ENCODE measurements at places on chromosomes 1 and 21.
A peak's percentile ranks its signal among the peaks of the same experiment; 100 is the strongest.

- no peak for DNase-seq
These were observed 17.4 kb downstream of the SDE2 start for GRCh38 chr1:225981714-225982113.

- DNase-seq: peak; percentile 33
These were observed 28.8 kb downstream of the VANGL2 start for GRCh38 chr1:160429125-160429561.

DNA sequence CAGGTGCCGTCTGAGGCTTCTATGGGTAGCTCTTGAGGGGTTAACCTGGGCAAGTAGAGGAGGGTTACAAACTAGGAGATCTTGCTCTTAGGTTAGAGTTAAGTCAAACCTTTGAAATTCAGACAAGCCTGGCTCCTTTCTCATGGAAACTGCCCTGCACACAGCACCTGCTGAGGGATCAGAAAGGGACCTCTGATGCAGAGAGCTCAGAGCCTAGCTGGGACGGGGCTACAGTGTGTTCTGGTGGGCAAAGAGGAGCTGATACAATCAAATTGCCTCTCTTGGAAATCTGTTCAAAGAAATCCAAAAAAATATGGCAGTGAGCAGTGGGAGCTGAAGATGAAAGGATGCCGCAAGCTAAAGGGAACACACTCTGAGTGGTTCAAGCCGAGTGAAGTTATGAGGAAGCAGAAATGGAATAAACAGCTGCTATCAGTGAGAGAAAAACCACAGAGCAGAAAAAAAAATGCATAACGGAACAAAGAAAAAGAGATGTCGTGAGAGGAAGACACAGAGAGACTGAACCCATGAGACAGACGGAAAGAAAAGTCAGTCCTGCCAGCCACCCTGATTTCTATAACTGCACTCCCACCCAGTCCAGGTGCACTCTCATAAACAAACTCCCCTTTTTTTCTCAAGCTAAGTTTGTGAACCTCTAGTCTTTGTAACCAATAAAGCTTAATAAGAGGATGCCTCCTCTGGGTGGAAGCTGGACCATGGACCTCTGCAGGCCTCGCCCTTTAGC, 26.6 kb downstream of the PAFAH2 start:
- peak; percentile 55 for DNase-seq

GRCh38 chr1:43329995-43330751, 7.4 kb upstream of the MPL start:
- peak; percentile 94 for DNase-seq

GRCh38 chr1:16612332-16613172, 812 bp downstream of the NBPF1 start:
- peak; percentile 85 for DNase-seq

DNA sequence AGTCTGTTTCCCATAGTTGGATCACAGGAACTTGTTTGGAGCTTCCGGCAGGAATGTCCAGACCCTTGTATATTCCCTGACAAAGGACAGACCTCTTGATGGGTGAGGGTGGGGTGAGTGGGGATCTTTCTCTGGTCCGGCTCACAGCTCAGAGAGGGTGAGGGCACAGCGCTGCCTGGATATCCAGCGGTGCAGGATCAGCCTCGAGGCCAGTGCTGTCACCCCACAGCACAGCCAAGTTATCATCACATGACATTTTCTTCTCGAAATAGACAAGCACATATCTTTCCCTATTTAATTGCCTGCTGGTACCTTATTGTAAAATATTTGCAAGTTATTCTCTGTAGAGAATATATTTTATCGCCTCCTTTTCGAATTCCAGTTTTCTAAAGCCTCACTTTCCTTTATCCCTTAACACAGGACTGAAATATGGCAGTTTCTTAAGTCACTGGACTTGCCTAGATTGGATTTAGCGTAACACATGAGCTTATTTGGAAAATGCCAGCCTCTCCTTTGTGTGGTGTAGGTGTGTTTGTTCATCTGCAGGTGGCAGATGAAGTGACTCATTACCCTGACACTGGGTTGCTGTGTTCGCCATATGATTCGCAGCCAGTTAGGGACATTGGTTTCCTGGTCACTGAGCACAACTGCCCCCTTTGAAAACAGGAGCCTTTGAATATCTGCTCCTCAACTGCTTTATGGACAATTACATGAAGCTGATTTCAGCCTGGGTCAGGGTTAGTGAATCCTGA, 21.4 kb downstream of the CLIC6 start:
- DNase-seq: no peak

- DNase-seq: peak; percentile 58
These were observed 4.0 kb downstream of the CASQ2 start for GRCh38 chr1:115764541-115764940.

- DNase-seq: no peak
These were observed 64.3 kb downstream of the BCL9 start for GRCh38 chr1:147605591-147605990.

- no peak for DNase-seq
These were observed 2.3 kb downstream of the ETS2 start for GRCh38 chr21:38807986-38808385.

GRCh38 chr1:2587071-2587859, 688 bp downstream of the PRXL2B start:
- DNase-seq: no peak

- peak; percentile 89 for DNase-seq
These were observed at the start of gene NCAM2 for GRCh38 chr21:20997636-20998455. TSS of gene NCAM2 (plus strand) at chr21:20998409.

DNA sequence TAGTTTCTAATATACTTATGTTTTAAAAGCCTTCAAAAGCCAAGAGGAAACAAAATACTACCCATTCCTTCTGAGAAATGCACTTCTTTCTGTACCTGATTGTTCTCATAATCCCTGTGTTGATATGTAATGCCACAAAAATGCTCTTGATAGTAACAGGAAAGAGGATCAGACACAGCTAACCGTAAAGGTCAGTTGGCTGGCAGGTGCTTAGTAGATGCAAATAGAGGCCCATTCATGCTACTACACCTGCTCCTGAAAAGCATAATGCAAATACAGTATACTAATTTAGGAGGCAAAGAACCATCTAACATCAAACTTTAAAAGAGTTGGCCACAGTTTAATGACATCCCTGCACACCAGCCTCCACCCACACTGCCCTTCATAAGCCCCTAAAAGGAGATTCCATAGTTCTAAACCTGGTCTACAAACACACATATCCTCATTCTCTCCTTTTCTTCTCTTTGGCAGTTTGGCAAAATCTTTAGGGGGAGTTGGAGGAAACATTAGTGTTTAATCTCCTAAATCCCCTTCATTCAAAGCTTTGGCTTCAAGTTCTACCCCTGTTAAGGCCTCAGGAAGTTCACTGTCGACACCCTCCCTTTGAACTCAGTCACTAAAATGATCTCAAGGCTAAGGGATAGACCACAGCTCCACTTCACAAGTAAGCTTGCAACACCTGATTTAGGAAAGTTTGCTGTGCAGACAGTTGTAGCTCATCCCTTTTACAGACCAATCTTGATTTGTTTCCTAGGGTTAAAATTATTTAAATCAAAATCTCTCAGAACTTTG, 2.9 kb upstream of the CD46 start:
- DNase-seq: no peak

DNA sequence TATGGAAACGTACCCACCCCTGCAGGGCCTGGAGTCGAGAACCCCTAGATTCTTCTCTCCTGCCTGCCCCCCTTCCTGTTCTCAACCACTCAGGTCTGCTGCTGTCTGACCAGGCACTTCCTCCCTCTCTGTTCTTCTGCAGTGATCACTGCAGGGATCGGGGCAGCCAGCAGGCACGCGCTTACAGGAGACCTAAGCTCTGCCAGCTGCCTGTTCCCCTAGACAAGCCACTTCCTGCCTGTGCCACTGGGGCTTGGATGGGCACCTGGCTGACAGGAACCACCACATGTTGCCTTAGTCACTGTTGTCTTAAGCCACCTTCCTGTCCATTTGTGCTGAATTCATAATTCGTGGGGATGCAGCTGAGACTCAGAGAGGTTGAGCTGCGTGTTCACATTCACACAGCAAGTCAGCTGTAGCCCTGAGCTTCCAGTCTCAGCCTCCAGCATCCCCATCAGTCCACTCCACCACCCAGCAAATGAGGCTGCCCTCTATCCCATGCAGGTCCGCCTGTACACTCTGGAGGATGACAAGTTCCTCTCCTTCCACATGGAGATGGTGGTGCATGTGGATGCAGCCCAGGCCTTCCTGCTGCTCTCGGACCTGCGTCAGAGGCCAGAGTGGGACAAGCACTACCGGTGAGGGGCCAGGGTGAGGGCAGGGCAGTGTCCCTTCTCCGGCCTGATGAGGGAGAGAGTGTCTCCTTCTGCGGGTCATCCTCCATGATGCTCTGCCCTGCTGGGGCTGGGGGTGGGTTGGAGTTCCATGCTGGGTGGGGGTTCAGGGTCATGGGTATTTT, 18.6 kb downstream of the FAM151A start:
- no peak for DNase-seq

DNA sequence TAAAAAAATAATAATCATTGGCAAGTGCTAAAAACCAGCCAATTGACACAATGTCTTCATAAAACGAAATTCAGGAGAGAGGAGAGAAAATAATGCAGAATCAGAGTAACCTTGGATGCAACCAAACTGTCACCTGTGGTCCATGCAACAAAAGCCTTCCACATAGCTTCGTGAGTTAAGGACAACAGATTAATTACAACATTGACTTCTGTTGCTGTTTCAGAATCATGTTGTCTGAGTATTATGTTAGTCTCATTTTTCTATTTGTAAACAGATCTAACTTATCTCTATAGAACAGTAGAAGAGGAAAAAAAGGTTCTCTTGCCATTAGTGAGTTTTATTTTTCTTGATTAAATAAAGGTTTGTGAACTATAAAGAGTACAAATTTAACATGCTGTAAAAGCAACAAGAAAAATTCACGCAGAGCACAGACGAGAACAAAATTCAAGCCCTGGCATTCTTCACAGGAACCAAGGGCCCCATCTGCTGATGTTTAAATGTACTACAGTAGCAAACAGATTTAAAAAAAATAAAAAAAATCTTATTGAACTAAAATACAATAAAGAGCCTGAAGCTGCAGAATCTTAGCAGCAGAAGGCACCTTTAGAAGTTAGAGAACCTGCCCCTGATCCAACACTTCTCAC, 381.1 kb upstream of the PKN2 start:
- peak; percentile 2 for DNase-seq

GRCh38 chr1:235287208-235287882, 40.6 kb downstream of the ARID4B start:
- DNase-seq: no peak

DNA sequence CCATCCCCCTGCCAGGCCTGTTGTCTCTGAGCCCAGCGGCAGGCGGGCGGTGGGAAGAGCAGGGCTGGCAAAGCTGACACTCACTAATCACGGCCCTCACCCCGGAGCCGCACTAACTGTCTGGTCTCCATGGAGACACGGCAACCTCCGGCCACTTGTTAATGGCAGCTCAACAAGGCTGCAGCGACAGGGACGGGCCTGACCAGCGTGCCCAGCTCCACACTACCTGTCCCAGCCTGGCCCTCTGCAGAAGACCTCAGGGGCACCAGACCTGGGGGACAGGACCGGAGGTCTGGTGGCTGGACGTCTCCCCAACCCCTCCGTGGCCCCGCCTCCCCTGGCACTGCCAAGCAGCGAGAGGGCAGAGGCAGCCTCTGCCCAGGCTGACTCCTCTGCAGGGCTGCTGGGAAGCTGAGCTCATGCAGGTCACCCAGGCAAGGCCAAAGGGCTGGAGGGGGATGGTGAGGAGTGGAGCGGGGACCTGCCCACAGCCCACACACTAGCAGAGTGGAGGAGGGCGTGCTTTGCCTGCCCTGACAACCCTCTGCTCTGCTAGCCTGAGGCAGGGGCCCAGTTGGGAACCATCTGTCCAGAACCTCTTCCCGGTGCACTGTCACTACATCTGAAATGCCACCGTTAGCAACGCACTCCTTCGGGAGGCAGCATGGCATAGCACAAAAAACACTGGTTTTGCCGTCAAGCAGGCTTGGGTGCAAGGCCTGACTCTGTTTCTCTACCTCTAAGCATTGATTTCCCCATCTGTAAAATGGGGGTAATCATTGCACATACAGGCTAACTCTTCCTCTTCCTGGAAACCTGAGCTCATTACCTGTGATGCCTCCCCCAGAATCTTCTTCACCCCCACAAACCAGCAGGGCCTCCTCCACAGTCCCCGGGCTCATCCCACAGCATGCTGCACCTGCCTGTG, 29.6 kb upstream of the WASF2 start:
- peak; percentile 34 for DNase-seq

Measured in suppressor macrophage (primary cell).